ENCODE measurements at places on chromosomes 5 and 9. TPM values are rescaled to one million over a fixed set of nuclear protein-coding genes. Genes with fewer than 3 reads are reported as not detected.
A peak's percentile ranks its signal among the peaks of the same experiment; 100 is the strongest.

- DNase-seq = no peak
Measured at GRCh38 chr9:4416467-4416866, 73.8 kb upstream of the SLC1A1 start.

DNA sequence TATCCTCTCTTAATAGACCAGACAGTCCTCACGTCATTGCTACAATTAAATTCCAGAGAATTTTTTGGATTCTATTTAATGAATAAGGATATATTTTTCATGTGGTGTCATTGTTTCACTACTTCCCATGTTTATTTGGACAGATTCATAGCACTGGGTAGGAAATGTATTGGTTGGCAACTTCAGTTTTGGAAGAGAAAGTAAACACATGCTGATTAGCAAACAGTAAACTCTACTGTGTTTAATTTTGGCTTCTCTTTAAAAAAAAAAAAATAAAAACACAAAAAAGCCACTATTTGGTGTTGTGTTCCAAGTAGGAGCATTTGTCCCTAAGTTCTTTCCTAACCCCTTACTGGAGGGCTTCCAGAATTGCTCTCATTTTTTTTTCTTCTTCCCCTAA lies 77.3 kb downstream of the NFIB start:
- peak; percentile 80 for DNase-seq

DNA sequence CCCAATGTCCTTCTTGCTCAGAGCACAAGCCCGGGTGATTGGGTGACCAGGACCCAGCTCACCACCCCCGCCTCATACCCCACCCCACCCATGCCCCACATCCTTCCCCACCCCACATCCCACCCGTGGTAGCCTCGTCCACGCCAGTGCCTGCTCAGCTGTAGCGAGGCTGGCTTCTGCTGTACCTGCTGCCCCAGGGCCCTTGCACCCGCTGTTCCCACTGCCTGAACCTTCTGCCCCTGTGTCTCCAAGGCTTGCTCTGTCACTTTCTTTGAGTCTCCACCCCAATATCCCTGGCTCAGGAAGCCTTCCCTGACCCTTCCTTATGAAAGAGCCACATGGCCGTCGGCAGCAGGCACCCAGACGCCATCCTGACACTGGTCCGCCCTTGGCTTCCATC lies 3.1 kb upstream of the NACC2 start:
- DNase-seq = no peak

GRCh38 chr5:98630621-98631020 lies 142.8 kb upstream of the RGMB start:
- no peak for DNase-seq

DNA sequence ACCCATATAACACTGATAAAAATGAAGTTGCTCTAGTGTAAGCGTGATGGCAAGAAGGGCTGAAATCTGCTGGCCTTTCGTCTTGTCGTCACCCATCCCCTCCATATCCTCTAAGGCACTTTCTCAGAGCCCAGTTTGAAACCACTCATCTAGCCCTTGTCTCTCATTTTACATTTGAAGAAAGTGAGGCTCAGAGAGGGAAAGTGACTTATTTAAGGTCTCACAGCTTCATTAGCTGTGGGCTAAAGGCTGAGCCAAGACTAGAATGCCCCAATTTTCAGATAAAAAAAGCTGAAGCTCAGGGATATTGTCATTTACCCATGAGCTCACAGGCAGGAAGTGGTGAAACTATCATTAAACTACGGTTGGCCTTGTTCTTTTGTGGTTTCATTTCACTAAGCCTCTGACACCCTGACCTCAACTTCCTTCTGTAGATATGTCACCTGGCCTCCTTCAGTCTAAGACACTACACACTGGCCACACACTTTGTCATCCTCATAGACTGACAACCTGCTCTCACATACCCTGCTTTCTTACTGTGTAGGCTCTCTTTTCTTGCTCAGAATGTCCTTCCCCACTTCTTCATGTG lies 176.7 kb upstream of the DMAC1 start:
- DNase-seq = no peak

- DNase-seq = no peak
Measured at GRCh38 chr5:82635561-82636288, 357.6 kb upstream of the RPS23 start.

GRCh38 chr9:79360387-79361347 lies 211.1 kb upstream of the TLE4 start:
- DNase-seq = no peak

DNA sequence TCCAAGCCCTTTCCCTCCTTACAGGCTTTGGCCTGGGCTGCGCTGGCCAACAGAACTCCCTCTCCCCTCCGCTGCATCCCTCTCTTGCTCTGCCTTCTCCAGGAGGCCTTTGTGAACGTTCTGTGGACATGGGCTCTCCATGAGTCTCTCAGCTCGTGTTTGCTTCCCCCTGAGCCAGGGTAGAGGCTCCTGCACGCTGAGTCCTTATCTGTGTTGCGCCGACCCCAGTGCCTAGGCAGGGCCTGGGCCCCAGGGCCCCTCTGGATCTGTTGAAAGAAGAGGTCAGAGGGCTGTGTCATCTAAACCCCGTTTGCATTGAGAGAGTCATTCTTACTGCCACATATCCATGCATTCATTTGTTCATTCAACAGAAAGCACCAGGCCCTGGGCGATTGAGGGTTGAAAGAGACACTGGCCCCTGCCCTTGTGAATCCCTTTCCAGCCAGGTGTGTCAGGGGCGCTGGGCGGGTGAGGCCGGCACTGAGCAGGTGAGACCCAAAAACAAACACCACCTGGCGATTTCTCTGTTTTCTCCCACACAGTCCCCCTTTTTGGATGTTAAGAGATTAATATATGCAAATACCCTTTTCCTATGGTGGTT lies 111.2 kb upstream of the IER5L start:
- no peak for DNase-seq

GRCh38 chr5:176748073-176748966 lies 62.0 kb upstream of the UNC5A start:
- no peak for DNase-seq

- peak; percentile 87 for DNase-seq
Measured at GRCh38 chr9:137406876-137407589, 15.9 kb downstream of the EXD3 start.

DNA sequence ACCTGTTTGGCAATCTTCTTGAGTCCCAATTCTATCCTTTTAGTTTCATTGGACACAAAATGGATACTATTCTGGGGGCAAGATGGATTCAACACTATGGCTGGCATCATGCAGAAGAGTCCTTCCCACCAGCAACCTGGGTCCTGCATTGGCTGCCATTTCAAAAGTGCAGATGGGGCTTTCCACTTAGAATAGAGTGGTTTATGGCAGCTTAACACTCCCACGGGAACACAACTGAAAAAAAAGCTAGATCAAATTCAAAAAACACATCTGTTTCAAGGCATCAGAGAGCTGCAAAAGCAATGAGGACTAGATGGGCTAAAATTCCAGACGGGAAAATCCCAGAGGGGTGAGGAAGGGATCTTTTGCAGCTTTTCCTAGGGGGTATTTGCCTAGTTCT lies 11.2 kb upstream of the HMHB1 start:
- DNase-seq = peak; percentile 15

- peak; percentile 54 for DNase-seq
Measured at GRCh38 chr5:40678460-40679147, 1.1 kb upstream of the PTGER4 start.

DNA sequence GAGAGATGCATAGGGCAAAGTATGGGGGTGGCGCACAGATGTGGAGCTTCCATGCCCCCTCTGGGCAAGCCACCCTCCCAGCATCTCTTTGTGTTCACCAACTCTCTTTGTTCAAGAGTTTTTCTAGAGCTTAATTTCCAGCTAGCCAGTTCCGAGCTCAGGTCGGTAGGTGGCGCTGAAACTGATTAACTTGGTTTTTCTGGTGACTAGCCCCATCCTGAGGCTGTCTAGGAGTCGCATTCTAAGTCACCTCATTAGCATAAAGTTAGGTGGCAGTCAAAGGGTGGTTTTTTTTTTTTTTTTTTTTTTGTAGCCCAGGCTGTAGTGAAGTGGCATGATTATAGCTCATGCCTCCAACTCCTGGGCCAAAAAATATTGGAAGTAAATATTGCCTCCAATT lies 476.4 kb downstream of the KDM4C start:
- no peak for DNase-seq

GRCh38 chr5:54087436-54087835 lies 222.9 kb downstream of the ARL15 start:
- no peak for DNase-seq

DNA sequence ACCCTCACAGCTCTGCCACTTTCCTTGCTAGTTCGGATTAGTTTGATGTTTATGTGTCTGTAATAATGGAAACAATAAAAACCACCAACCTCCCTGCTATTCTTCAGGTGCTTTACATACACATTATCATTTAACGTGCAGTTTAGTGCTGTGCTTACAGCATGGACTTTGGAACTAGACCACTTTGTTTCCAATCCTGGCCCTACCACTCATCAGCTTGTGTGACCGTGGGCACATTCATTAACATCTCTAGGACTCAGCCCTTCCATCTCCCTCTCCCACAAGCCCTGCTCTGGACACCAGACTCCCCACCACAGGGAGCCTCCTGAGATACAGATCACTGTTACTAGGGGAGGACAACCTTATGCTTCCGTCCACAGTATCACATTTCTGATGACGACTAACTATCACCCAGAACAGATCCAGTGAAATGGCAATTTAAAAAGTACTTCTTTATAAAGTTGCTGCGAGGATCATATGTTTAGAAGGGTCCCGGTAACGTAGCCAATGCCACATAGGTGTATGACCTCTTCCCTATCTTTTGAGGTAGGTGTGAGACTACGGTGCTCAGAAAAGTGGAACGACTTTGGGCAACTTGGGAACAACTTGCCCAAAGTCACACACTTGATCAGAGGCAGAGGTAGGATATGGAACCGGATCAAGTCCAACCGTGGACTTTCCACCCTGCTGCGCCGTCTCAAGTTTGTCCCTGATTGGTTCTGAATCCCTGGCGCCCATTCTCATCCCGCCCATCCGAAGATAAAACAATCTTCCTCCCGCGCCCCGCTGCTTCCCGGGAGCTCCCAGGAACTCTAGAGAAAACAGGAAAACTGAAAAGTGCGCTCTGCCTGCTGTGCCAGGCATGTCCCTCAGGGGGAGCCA lies 132.4 kb upstream of the NIPBL start:
- DNase-seq = peak; percentile 32

- DNase-seq = no peak
Measured at GRCh38 chr5:158277276-158277675, 418.3 kb upstream of the CLINT1 start.

DNA sequence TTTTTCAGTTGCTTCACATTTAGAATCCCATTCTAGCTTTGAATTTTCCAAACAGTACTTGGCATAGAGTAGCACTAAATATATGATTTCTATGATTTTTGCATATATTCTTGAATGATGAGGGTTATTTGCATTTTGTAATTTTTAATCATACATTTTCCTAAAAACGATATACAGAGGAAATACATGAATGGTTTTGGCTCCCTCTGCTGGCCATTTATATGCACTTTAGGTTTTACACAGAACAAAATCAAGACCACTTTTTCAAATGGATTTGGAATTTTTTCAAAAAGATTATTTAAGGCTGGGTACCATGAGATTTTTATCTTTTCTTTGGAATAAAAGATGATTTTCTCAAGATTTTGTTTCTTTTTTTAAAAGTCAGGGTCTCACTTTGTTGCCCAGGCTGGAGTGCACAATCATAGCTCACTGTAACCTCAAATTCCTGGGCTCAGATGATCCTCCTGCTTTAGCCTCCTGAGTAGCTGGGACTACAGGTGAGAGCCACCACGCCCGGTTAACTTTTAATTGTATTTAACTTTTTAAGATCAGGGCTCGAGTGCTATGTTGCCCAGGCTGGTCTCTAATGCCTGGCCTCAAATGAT lies 16.7 kb upstream of the COMMD10 start:
- peak; percentile 26 for DNase-seq

- DNase-seq = no peak
Measured at GRCh38 chr5:83891261-83891660, 170.6 kb upstream of the HAPLN1 start.

DNA sequence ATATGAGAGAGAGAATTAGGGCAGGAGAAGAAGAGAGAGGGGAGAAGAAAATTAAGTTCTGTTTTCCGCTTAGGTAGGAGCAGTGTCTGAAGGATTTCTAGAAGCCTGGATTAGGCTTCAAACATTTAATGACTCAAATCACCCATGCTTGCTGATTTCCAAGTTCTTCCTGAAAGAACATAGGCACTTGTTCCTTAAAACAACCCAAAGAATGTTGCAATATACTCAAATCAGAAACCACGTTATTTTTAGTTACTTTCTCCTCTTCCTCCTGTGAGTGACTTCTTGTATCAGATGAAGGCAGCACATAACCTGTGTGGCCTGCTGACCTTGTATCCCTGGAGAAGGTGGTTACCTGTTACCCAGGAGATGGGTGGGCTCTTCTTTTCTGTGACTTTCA lies 351.5 kb upstream of the KLF4 start:
- DNase-seq = no peak

DNA sequence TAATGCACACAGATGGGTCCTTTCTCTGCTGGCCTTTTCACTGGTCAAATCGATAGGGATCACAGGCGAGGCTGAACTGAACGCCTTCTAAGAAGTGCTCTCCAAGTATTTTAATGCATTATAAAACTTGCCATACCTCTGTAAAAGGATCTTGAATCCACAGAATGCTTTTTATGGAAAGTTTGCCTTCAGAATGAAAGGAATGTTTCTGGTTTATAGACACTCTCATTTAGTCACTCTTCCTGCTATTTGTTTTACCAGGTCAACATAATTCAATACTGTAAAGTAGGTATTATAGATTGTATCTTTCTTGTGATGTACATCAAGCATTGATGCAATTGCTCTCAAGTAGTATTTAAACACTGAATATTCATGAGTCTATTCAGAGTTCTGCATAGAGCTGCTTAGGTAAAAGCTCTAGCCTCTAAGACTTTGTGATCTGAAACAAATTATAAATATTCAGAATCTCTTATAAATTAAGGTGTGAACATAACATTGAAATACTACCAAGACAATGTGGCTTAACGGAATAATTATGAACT lies 308.4 kb downstream of the ISL1 start:
- DNase-seq = no peak

DNA sequence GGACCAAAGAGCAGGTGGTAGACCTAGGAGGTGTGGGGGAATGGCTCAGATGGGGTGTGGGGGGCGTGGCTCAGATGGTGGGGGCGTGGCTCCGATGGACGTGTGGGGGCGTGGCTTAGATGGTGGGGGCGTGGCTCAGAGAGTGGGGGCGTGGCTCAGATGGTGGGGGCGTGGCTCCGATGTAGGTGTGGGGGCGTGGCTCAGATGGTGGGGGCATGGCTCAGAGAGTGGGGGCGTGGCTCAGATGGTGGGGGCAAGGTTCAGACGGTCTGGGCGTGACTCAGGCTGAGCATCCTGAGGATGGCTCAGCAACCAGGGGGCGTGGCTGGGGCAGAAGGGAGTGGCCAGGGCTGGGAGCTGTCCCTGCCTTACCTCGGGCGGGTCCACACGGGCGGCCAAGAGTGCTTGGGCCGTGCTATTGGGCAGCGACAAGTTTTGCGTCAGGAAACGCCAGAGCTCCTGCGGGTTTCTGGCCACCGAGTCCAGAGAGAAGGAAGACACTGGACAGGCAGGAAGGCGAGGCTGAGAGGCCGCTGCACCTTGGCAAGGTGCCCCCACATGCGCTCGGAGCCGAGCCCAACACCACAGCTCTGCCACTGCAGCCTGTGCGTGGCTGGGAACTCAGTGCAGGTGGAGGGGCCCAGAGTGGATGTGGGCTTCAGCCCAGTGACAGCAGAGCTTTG lies 5.9 kb downstream of the ABCA2 start:
- DNase-seq = no peak

- DNase-seq = no peak
Measured at GRCh38 chr9:107856633-107857032, 367.1 kb upstream of the KLF4 start.

CDH10 gene
- 27.4 TPM for total RNA-seq

CDH9 gene
- 3.2 TPM for total RNA-seq

CCDC107 gene
- 8.3 TPM for total RNA-seq

PKD2L2 gene
- total RNA-seq = not detected

AFAP1L1 gene
- total RNA-seq = 11.2 TPM

PCDHGA6 gene
- 12.3 TPM for total RNA-seq

KIF24 gene
- 5.3 TPM for total RNA-seq

PCDHB6 gene
- 2.7 TPM for total RNA-seq

ADAMTSL1 gene
- 35.3 TPM for total RNA-seq
